ENCODE measurements at places on chromosomes 11 and 22. TPM values are rescaled to one million over a fixed set of nuclear protein-coding genes. Genes with fewer than 3 reads are reported as not detected.
A peak's percentile ranks its signal among the peaks of the same experiment; 100 is the strongest.

DNA sequence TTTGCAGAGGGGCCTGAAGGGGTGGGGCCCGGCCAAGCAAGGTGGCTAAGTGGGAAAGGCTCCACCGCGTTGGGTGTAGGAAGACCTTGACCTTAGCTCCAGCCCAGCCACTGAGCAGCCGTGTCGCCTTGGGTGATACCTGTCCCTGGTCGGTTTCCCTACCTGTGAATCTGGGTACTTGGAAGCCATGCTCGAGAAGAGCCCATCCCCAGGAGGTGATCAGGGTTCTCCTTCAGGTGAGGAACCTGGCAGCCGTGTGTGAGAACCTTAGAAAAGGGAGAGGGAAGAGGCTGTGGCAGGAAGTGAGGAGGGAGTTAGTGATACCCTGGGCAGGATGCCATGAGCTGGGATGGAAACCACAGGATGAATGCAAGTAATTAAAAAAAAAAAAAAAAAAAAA, 21.6 kb downstream of the PPARA start:
- no peak overlapping the region for H3K4me3 ChIP-seq
- no peak overlapping the region for H3K27ac ChIP-seq
- no peaks in the 10 kb centered on the region for H3K36me3 ChIP-seq
- DNase-seq: no peak
- peaks cover 6% of the 10 kb centered on the region for H3K4me1 ChIP-seq

Gene KRTAP5-8
- polyA plus RNA-seq: 0.14 TPM

Gene ELMOD1
- polyA plus RNA-seq: 1.6 TPM

GRCh38 chr11:114624455-114625207, 29.0 kb upstream of the NXPE4 start:
- no peak overlapping the region for H3K4me3 ChIP-seq
- no peaks in the 10 kb centered on the region for H3K36me3 ChIP-seq
- no peak for DNase-seq
- no peak overlapping the region for H3K27ac ChIP-seq

DNA sequence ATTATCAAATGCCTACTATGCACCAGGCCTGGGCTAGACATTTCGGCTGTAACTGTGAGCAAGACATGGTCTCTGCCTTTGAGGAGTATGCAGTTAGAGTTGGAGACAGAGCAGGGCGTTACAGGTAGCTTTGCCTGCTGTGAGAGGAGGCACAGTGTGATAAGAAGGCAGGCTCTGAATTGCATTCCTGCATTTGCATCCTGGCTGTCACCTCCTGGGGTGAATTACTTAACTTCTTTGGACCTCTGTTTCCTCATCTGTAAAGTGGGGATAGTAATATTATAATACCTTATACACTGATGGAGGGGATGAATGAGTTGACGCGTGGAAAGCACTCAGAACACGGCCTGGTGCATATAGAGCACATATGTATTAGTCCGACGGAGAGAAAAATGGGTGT, 118.1 kb upstream of the ARHGAP20 start:
- H3K4me3 ChIP-seq: no peak overlapping the region
- no peaks in the 10 kb centered on the region for H3K27me3 ChIP-seq
- H3K36me3 ChIP-seq: no peaks in the 10 kb centered on the region
- H3K27ac ChIP-seq: peak overlapping the region; percentile 12
- peaks cover 44% of the 10 kb centered on the region for H3K4me1 ChIP-seq

- H3K27ac ChIP-seq: no peak overlapping the region
- no peaks in the 10 kb centered on the region for H3K4me1 ChIP-seq
- no peaks in the 10 kb centered on the region for H3K36me3 ChIP-seq
- DNase-seq: no peak
Measured at GRCh38 chr11:76649011-76649410, 21.5 kb downstream of the LRRC32 start.

Gene IGLL5
- not detected for polyA plus RNA-seq

Gene CCDC89
- polyA plus RNA-seq: not detected

DNA sequence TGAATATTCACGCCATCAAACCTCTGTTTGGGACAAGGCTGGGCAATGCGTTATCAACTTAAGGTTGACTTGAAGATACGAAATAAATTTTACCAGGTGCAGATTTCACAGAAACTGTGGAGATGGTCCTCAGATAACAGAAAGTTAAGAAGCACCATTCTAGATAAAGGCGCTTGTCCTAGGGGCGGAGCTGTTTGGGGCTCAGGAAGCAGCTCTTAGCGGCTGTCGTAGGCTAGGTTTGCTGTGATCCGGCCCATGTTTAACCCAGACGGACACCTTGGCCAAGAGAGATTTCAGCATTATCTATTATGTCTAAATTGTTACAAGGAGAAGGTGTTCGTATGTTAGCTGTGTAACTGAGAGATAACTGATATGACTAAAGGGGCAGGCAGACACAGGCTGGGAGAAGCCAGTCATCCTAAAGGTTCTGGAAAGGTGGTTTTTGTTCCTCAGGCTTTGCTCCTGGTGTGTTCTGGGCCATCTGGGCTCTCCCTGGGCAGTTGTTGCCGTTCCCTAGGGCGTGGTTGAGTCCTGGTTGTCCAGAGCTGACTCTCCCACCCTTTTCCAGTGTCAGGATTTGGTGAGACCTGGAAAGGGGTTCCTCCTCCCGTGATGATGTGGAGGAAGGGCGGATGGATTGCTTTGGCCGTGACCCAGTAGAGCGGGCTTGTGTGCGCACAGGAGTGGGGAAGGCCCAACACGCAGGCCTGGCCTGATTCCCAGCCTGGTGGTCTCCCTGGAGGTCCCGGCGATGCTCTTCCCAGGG, 25.8 kb downstream of the TPCN2 start:
- DNase-seq: no peak
- H3K4me1 ChIP-seq: no peaks in the 10 kb centered on the region
- H3K27me3 ChIP-seq: no peaks in the 10 kb centered on the region
- H3K27ac ChIP-seq: no peak overlapping the region

DNA sequence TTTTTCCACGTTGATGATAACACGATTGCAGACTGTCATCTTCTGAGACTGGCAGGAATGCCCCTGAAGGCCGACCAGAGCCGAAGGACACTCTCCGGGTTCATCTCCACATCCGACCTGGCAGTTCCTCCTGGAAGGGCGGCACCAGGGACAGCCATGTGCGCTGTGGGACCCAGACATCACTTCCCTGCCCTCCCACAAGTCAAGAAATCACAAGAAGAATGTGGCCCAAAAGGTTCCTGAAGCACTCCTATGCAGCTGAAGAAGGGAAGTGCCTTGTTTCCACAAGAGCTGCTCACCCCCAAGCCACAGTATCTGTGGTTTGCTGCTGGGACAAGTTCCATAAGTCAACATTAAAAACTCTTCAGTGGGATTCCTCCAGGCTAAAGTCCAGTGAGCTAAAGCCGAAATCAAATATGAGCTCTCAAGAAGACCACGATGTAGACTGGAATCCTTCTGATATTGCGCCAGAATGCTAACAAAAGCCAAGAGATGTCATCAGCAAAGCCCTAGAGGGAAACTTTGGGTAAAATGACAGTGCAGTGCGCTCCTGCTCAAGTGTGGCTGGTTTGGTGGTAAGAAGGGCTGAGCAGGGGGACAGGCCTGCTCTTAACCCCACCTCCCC, 21.2 kb downstream of the PACSIN2 start:
- no peak for DNase-seq
- no peak overlapping the region for H3K27ac ChIP-seq
- no peaks in the 10 kb centered on the region for H3K36me3 ChIP-seq
- no peak overlapping the region for H3K4me3 ChIP-seq
- H3K27me3 ChIP-seq: no peaks in the 10 kb centered on the region
- peaks cover 32% of the 10 kb centered on the region for H3K4me1 ChIP-seq

GRCh38 chr22:44360668-44361381, 48.1 kb upstream of the SHISAL1 start:
- no peaks in the 10 kb centered on the region for H3K36me3 ChIP-seq
- H3K4me1 ChIP-seq: peaks cover 18% of the 10 kb centered on the region
- no peak overlapping the region for H3K4me3 ChIP-seq
- DNase-seq: peak; percentile 44
- H3K27me3 ChIP-seq: no peaks in the 10 kb centered on the region

- DNase-seq: no peak
- H3K36me3 ChIP-seq: no peaks in the 10 kb centered on the region
- peaks cover 41% of the 10 kb centered on the region for H3K27me3 ChIP-seq
Measured at GRCh38 chr11:19342036-19342435, 101.3 kb upstream of the E2F8 start.

DNA sequence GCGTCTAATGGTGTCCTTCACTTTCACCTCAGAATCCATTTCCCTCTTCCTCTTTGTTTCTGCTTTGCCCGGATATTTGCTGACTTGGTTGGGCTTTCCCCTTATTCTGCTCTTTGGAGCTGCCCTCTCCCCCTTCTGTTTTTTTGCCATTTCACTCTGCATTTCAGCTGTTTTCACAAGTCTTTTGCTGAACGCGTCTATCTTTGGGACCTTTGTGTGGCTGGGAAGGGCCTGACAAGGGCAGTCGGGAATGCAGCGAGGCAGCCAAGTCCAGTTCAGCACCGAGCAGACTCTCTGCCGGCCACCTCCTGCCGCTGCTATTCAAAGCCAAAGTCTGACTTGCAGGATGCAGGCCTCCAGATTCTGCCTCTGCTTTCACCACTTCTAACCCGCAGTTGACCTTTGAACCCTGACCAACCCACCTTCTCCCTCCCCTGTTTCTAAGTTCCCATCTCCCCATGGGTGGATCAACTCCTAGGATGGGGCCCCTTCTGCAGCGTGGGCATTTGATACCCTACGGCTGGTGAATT, 38.2 kb downstream of the FEZ1 start:
- peak; percentile 13 for DNase-seq
- no peak overlapping the region for H3K4me3 ChIP-seq
- H3K4me1 ChIP-seq: no peaks in the 10 kb centered on the region
- no peak overlapping the region for H3K27ac ChIP-seq

DNA sequence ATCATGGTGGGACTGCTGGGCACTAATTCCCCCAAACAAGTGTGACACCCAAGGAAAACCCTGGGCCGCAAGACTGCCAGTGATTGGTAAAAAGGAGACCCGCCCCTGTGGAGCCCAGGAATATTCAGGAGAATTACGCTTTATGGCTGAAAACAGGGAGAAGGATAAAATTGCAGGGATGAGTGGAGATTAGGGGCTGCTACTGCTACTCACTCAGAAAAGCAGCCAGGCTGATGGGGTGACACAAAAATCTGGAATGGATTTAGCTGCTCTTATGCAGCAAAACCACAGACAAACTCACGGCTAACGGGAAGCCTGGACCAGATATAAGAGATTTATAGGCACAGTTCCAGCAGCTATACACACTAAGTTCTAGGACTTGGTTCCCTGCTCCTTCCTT, 4.4 kb upstream of the FBXO3 start:
- H3K4me1 ChIP-seq: peaks cover 7% of the 10 kb centered on the region
- peaks cover 40% of the 10 kb centered on the region for H3K27me3 ChIP-seq
- no peaks in the 10 kb centered on the region for H3K36me3 ChIP-seq
- no peak overlapping the region for H3K4me3 ChIP-seq

DNA sequence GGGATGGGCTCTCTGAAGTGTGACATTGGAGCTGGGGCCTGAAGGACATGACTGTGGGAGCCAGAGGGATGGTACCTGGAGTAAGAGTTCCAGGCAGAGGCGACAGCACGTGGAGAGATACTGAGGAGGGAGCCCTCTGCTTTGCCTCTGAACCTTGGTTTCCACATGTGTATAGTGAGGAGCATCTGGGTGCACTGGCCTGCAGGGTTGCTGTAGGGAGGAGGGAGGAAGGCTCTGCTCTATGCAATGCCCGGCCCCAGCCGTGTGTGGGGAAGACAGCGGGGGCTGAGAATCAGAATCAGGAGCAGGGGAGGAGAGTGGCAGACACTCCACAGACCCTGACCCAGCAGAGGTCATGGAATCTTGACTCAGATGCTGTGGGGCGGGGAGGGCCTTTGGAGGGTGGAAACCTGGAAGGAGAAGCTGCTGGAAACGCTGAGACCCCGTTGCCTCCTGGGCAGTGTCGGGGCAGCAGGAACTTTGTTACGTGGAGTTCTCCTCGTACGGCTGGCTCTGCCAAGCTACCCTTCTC, 4.0 kb downstream of the SCYL1 start:
- H3K4me1 ChIP-seq: peaks cover 11% of the 10 kb centered on the region
- H3K27ac ChIP-seq: no peak overlapping the region
- peaks cover 16% of the 10 kb centered on the region for H3K36me3 ChIP-seq
- no peaks in the 10 kb centered on the region for H3K27me3 ChIP-seq
- H3K4me3 ChIP-seq: no peak overlapping the region

GRCh38 chr11:124830749-124831148, 30.5 kb upstream of the MSANTD2 start:
- H3K4me1 ChIP-seq: no peaks in the 10 kb centered on the region
- H3K36me3 ChIP-seq: no peaks in the 10 kb centered on the region
- H3K27me3 ChIP-seq: no peaks in the 10 kb centered on the region
- DNase-seq: no peak
- H3K27ac ChIP-seq: no peak overlapping the region

- H3K4me1 ChIP-seq: no peaks in the 10 kb centered on the region
- H3K4me3 ChIP-seq: no peak overlapping the region
- H3K36me3 ChIP-seq: no peaks in the 10 kb centered on the region
- no peaks in the 10 kb centered on the region for H3K27me3 ChIP-seq
- DNase-seq: no peak
- no peak overlapping the region for H3K27ac ChIP-seq
Measured at GRCh38 chr22:16987822-16988221, 20.2 kb downstream of the GAB4 start.

- no peaks in the 10 kb centered on the region for H3K4me1 ChIP-seq
- no peaks in the 10 kb centered on the region for H3K36me3 ChIP-seq
- no peak overlapping the region for H3K4me3 ChIP-seq
- H3K27me3 ChIP-seq: peaks cover 4% of the 10 kb centered on the region
- no peak for DNase-seq
- no peak overlapping the region for H3K27ac ChIP-seq
Measured at GRCh38 chr22:29138556-29139305, 65.9 kb downstream of the KREMEN1 start.

Gene NLRP10
- polyA plus RNA-seq: not detected

DNA sequence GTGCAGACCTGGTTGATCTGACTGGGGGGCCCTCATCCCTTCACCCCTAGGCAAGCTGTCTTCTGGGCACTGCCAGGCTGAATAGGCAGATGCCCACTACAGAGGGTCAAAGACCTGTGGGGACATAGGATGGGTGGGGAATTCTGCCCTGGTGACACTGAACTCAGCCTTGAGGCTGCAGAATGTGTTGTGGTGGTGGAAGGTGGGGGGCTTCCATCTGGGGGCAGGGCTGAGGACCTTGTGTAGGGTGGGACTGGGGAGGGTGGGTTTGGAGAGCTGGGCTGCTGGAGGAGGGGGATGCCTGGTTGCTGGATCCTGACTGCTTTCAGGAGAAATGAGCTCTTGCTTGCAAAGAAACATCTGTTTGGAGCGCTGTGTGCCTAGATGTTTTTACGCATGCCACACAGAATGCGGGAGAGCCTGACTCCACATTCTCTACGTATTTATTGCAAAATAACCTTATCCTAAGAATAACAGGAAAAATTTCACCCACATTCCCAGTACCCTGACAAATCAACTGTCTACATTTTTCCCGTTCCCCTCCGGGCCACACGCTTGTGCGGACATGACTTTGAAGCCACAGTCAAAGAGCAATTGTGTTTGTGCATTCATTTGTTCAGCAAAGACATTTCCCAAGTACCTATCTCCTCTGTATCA, 18.3 kb downstream of the SMIM38 start:
- no peaks in the 10 kb centered on the region for H3K4me1 ChIP-seq
- H3K27ac ChIP-seq: no peak overlapping the region
- no peaks in the 10 kb centered on the region for H3K36me3 ChIP-seq
- H3K27me3 ChIP-seq: peaks cover 4% of the 10 kb centered on the region
- no peak overlapping the region for H3K4me3 ChIP-seq

- DNase-seq: no peak
- no peaks in the 10 kb centered on the region for H3K4me1 ChIP-seq
- no peaks in the 10 kb centered on the region for H3K36me3 ChIP-seq
- H3K27me3 ChIP-seq: no peaks in the 10 kb centered on the region
- no peak overlapping the region for H3K4me3 ChIP-seq
Measured at GRCh38 chr11:92929246-92929645, 40.2 kb upstream of the MTNR1B start.

Data from endothelial cell of umbilical vein (primary cell).